ENCODE measurements at places on chromosomes 12 and 14.

GRCh38 chr12:116698116-116698515 lies 39.8 kb downstream of the SPRING1 start:
- no peak for DNase-seq

- no peak for DNase-seq
Observed at GRCh38 chr14:68574906-68575305, 218.0 kb downstream of the ZFP36L1 start.

GRCh38 chr12:115491511-115492250 lies 785.8 kb downstream of the MED13L start:
- no peak for DNase-seq

DNA sequence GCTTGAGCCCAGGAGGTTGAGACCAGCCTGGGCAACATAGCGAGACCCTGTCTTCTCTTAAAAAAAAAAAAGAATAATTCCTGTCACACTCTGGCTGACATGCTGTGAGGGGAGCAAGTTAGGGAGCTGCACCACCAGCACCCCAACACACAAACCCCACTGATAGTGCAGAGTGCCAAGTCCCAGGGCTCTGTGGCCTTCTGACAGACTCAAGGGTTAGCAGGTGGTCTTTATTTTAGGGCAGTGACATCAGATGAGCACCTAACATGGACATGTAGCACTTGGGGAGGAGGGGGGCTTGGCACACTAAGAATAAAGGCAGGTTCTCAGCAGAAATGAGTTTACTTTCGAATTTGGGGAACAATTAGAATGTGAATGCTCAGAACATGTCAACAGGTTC lies 6.8 kb downstream of the USP5 start:
- DNase-seq = no peak

DNA sequence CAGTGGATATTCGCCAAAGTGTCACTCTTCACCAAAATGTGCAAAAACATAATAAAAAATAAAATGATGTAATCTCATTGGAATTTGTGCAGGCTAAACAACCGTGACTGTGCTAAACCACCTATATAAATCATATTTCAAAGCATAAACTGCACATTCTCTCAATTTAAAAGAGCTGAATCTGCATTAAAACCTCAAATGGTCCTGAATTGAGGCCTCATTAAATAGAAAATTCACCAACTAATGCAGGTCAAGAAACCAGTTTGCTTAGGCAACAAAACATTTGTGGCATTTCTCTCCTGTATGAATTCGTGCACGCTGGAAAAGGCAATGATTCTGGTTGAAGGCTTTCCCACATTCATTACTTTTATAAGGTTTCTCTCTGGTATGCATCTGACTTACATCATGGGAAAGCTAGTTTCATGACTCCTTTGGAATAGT lies 80.1 kb upstream of the IFNG-AS1 start:
- DNase-seq = no peak

DNA sequence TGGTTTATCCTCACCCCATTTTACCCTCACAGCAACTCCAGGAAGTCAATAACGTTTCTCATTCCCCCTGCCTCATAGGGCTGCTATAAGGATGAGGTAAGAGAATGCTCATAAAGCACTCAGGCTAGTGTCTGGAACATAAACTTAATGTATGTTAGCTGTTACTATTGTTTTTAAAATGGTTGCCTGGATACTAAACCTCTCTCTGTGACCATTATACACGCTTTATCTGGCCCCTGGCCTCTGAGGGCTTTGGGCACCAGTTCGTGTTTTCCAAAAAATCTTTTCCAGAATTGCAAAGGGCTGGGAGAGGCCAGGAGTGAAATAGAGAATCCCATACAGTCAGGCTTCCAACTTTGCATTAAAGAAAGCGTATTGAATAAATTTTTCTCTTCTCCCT lies 113.9 kb downstream of the KTN1 start:
- DNase-seq = no peak

- no peak for DNase-seq
Observed at GRCh38 chr14:52033101-52033642, 35.7 kb downstream of the NID2 start.

GRCh38 chr12:19712041-19712440 lies 272.7 kb downstream of the AEBP2 start:
- DNase-seq = no peak

- no peak for DNase-seq
Observed at GRCh38 chr14:38310420-38310995, 54.6 kb upstream of the CLEC14A start.

DNA sequence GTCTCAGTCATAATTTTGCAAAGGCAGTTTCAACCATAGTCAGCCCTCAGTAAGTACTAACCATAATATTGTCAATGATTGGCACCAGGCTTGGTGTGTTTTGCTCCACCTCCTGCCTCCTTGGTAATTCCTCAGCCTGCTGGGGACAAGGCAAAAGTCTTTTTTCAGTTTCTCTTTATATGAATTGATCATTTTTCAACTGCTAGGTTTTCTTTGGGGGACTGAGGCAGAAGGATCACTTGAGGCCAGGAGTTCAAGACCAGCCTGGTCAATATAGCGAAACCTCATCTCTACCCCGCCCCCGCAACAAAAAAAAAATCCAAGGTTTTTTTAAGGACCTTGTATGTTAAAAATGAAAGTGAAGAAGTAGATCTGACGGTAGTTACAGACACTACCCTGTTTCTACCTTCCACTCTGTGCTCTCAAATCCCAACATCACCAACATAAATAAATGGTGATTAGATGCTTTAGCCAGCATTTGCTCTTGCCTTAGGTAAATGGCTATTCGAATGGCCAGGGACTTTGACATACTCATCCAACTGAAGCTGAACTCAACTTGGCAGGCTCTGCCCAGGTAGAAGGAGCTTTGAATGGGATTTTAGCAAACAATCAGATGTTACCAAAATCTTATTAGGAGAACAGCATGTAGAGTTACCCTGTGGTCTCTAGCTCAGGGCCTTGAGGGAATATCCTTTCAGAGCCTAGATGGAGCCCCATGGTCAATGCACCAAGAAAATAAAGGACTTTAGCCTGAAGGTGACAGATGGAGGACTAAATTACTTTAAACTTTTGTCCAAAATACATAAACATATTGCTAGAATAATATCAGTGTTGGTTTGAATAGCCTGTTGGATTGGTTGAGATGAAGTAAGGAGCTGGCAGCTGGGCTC lies 126.9 kb upstream of the AMIGO2 start:
- DNase-seq = no peak

DNA sequence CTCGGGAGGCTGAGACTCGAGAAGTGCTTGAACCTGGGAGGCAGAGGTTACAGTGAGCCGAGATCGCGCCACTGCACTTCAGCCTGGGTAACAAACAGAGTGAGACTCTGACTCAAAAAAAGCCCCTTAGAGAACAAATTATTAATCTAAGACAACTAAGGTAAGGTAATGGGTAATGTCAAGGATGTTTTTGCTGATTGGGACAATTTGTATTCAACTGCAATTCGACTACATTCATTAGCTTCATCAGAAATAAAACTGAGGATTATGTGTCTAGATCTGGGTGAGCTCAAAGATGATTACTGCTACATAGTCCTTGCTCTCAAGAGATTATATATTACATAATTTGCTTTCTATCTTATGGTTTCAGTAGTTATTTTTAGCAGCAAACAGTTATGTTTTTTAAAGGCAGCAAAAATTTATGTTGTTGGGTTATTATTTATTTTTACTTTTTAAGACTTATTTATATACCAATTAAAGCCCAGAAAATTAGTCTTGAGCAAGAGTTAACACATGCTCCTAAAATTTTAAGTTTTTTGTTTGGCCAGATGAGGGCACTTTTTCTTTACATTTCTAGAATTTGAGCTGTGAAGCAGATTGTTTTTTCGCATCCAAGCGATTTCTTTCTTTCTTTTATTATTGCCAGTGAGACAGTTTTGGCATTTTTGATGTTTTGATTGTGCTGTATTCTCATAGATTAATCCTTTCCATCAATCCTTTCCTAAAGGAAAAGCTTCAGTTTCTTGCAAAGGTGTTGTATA lies 52.3 kb downstream of the PLEKHA5 start:
- DNase-seq = no peak
